Activated CD4-positive, CD25-positive, alpha-beta regulatory T cell treated with anti-CD3 and anti-CD28 coated beads, Interleukin-2, amount 50 U/mL, for 72 hours (primary cell): ENCODE measurements at places on chromosomes 4 and X.

DNA sequence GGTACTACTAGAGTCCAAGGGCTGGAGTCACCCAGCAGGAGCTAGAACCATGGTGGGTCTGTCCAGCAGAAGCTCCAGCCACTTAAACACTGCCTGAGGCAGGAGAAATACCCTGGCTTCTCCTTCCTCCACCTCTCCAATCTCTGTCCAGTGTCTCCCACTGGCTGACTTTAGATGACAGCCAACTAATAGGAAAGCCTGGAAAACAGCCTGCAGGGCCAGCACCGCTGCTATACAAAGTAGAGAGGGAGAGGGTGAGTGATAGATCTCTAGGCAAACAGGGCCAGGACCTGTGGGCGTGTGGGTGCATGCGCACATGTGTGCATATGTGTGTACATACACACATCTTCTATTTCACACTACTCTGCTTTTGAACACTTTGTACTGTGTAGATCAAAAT is 56.5 kb upstream of the ATP8A1 start:
- DNase-seq = no peak

DNA sequence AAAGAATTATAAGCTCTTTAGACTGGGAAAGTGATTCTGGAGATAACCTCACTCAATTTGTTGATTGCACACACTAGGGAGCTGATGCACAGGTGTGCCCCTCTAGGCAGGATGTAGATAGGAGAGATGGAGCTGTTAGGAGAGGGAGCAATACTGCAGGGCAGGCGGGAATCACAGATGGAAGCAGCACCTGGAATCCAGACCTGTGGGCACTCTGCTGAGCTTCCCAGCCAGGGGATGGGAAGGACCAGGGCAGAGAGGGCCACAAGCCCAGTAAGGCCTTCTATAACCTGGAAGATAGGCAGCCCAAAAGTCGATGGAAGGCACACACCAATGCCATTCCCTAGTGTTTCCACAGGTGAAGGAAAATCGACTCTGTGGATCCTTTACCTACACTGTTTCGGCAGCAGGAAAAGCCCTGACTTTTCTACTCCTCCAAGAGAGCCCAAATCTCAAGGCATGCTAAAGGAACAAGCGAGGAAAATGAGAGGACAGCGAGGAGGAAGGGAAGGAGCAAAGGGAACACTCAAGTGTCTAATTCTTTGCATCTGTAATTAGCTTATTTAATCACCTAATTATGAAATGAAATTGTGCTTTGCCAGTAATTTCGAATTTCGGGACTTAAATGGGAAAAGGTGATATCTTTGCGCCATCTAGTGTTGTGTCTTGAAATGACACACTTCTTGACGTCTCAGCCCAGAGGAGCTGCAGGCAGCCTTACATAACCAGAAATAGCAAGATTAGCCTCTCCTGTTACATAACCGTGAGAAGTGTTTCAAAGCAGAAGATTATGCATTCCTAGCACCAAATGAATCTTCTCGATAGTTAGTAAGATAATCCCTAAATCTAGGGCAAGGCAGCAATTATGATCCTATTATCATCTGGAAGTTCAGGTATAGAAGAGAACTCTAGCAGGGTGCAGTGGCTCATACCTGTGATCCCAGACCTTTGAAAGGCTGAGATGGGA is 31.0 kb upstream of the TLR3 start:
- DNase-seq = no peak

GRCh38 chr4:125547836-125548235 is 233.1 kb downstream of the FAT4 start:
- no peak for DNase-seq

DNA sequence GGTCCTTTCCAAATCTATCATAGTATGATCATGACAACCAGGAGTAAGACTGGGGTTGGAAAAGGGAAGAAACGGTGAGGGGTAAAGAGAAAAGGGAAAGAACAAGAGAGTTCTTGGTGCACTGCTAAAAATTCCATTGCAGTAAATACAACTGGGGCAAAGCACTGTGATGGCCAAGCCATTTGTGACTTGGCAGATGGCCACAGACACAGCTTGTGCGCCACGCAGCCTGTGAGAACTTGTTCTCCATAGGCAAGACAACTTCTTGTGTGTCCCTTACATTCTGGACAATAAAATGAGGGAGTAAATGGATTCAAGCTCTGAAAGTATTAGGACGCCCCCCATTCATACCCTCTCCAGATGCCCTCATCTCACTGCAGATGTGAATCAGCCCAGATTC is 10.9 kb downstream of the MFAP3L start:
- no peak for DNase-seq

GRCh38 chr4:10960389-10960788 is 275.8 kb upstream of the CLNK start:
- no peak for DNase-seq

- no peak for DNase-seq
Measured at GRCh38 chrX:140389331-140389730, 115.5 kb downstream of the SOX3 start.

DNA sequence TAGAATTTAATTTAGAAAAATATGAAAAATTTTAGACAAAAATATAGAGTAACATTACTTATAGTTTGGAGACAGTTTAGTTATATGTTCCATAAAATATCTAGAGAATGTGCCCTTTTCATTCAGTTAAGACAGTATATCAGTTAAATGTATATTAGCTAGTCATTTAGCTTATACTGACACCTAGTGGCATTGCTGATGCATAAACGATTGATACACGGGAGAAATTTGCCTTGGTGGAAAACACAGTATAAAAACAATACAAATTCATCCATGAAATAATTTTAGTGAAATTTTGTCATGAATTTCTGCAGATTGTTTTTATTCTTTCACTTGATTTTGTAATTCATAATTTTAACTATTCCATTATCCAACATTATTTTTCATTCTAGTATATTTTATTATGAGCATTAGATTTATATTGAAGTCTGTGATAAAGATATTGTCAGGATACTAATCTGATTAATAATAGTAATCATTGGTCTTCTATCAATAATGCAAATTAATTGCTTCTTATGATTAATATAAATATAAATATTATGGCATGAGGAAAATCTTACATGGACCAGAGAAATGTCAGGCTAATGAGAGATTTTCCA is 219.0 kb downstream of the TLL1 start:
- no peak for DNase-seq

DNA sequence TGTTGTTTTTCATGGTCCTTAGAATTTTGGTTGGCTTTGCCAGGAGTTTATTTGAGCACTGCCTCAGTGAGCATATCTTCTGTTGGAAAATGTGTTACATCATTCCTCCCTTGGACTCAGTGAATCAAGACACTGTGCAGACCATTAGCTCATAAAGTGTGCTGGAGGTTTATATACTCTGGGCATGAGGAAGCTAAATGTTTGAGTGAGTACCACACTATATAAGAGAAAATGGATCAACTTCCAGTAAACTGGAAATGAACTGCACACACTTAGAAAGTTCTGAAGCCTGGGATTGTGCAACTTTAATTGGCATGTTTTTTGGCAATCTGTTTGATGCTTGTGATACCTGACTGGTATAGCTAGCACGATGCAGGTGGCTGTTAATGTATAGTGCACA is 75.9 kb downstream of the LIMCH1 start:
- DNase-seq = no peak

DNA sequence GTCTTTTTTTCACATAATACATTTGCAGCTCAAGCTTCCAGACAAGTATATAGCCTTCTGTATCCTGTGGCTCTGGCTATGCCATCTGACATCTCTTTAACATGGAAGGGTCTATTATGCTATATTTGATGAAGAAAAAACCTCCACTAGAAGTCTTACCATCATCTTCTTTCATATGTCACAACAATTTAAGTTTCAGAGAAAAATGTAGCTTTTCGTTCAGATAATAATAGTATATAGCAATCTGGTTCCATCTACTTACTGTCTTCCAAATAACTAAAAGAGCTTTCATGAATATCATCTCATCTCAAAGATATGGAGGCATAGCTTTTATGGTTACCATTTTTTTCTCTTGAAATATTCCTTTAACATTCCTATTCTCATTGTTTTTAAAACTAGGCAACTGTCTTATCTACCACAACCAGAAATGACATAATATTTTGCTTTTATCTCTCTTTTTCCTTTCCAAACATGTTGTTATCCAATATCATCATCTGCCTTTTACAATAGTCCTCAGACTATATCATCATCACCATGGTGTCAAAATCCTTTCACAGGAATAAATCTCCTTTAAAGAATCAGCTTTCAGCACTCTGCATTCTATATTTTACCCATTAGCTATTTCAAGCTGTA is 1005.1 kb downstream of the PDHA2 start:
- DNase-seq = no peak

GRCh38 chr4:20337261-20337664 is 85.6 kb downstream of the SLIT2 start:
- DNase-seq = no peak

GRCh38 chrX:65999563-66000148 is 40.2 kb downstream of the VSIG4 start:
- DNase-seq = no peak

DNA sequence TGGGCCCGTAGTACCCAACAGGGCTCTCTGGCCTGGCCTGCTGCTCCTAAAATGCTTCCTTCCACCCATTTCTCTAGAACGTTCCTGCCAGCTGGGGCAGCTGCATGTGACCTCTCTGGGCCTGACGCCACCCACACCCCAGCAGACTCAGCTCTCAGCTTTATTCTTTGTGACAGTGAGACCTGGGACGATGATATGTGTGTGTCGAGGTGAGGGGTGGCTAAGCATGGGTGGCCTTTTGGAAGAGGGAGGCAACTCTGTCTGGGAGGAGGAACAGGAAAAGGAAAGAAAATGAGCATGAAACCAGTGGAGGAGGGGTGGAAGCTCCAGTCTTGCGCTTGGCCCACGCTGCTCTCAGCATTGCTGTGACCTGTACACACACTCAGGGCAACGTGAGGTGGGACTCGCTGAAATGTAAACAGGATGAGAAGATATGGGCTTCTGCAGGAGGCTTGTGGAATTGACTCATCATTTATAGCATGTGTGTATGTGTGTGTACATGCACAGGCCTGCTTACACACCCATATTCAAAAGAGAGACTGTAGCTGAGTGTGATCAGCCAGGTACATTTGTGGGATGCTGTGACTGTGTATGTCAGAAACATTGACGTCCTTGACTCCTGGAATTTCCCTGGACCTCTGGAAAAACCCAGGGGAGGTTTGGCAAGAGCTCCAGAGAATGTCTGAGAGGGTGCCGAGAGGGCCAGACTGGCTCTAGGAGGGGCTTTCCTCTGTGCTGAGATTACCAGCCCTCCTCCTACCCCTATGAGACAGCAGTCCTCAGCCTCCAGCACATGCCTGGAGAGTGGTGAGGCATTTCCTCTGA is 137.9 kb downstream of the PJA1 start:
- no peak for DNase-seq

GRCh38 chr4:113828702-113829101 is 67.2 kb upstream of the CAMK2D start:
- no peak for DNase-seq

GRCh38 chr4:150694438-150694837 is 112.5 kb downstream of the MAB21L2 start:
- DNase-seq = no peak

DNA sequence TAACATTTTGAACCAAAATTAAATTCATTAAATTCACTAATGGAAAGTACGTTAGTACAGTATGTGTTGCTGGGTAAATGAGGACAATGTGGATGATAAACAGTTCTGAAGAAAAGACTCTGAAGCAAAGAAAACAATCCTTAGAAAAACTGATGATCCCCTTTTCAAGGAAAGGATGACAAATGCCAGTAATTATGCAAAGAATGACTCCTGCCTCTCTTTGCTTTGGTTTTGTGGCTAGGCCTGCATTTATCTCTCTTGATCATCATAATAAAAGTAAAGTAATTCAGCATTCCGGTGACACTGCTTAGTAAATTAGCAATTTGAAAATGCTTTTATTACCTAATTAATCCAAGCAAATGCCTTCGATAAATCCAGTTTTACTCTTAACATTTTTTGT is 652.2 kb upstream of the DIPK2B start:
- no peak for DNase-seq

GRCh38 chr4:151198748-151199147 is 78.2 kb upstream of the PRSS48 start:
- no peak for DNase-seq

DNA sequence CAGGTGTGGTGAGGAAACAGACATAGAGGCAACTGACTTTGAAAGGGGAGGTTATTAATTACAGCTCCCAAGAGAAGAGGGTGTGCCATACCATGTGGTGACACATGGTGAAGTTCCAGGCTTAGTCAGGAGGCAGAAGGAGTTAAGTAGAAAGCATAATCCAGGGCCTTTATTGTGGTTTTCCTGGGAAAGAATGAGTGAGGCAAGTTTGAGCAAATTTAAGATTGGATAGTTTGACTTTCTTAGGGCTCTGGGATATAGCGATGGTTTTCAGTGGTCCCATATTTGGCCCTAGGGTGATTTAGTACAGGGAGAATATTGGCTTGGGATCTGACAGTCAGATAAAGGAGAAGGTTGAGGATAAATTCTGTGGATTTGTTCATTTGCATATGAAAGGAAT is 495.9 kb upstream of the FSTL5 start:
- DNase-seq = no peak

DNA sequence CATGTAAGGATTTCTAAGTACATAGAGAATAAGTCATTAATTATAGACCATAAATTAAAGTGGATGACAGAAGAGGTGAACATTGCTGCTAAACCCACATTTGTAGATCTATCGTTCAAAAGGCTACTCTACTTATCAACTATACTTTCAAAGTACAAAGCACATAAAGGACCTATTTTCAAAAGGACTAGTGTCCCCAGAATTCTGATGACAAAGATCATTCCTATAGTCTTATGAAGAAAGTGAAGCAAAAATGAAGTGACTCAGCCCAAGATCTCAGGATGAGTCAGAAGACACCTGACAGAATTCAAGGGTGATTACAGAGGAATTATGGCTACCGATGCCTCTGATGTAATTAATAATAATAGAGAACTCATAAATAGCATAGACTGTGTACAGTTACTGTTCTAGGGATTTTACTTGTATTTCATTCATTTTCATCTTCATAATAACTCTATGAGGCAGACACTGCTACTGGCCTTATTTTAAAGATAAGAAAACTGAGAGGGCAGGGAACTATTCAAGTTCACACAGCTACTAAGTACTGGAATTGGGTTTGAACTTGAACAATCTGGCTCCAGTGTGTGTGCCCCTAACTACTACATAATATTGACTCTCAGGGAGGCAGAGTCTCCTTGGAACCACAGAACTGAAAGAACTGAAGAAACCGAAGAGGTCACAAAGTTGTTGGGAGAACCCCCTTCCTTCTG is 17.1 kb downstream of the USP46 start:
- no peak for DNase-seq

GRCh38 chrX:69107231-69107739 is 58.0 kb downstream of the PJA1 start:
- no peak for DNase-seq

DNA sequence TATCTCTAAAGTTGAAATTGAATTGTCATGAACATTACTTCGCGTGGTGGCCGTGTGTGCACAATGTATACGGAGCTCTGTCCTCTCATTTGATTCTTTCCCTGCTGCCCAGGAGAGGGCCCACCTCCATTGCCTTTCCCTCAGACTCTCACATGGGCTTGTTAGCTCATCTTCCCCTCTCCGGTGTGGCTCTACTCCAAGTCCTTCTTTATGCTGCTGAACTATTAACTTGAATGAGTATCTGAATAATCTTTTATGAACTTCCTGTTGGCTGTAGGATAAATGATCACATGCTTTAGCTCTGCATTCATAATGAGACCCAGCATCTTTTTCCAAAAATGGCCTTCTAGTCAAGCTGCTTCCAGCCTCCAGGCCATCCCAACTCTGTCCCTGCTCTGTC is 68.8 kb upstream of the CLNK start:
- no peak for DNase-seq
